Fibroblast of the conjunctiva (primary cell): ENCODE measurements at places on chromosomes 16 and 17.

DNA sequence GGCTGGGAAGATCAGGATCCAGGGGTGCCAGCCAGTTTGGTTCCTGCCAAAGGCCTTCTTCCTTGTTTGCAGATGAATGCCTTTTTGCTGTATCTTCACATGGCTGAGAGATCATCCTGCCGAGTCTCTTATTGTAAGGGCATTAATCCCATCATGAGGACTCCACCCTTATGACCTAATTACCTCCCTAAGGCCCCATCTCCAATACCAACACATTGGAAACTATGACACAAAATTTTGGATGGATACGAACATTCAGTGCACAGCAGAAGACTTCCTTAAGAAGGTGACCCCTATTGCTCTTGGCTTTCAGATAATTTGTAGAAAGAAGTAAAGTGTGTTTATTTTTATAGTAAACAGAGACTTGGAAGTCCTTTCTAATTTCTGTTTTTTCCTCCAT, 1164.7 kb upstream of the CDH8 start:
- DNase-seq, result no peak

- no peak for DNase-seq
Observed at GRCh38 chr17:77854759-77855745, 103.5 kb upstream of the TNRC6C start.

DNA sequence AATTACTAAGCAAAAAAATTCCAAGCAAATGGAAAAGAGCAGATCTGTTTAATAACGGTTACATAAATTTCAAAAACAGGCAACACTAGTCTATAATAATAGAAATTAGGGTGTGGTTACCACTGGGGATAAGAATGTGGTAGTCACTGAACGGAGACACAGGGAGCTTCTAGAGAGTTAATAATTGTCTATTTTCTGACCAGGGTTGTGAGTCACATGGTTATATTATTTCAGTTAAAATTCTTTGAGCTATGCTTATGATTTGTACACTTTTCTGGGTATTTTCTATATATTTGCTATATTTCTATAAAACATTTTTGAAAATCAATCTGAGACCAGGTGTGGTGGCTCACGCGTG, 433.9 kb upstream of the MAF start:
- DNase-seq, result no peak

DNA sequence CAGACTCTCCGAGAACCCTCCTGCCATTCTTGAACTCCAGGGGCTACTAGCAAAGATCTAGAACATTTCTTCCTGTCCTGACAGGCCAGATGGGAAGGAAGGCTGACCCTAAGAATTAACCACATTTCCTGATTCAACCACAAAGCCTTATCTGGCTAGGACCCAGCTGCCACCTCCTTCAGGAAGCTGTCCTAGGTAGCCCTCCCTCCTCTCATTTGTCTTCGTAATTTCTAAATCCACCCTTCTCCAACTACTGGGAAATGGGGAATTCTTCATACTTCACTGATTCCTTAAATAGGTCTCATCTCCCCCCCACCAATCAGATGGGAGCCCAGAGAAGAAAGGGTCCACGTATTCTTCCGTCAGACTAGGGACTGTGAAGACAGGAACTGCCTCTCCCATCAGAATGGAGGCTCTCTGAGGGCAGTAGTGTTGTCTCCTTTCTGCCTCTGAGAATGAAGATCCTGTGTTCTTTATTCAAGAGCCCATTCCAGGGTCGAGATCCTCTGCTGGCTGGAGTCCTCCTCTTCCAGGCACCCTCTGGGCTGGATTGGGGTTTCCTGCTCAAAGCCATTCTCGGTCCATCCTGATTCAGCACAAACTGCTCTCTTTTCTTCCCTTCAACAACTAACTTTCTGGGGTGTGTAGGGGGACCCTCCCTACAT, 2.1 kb downstream of the SAMD14 start:
- no peak for DNase-seq

GRCh38 chr16:16143038-16143763, 80.1 kb downstream of the ABCC6 start:
- DNase-seq, result no peak

DNA sequence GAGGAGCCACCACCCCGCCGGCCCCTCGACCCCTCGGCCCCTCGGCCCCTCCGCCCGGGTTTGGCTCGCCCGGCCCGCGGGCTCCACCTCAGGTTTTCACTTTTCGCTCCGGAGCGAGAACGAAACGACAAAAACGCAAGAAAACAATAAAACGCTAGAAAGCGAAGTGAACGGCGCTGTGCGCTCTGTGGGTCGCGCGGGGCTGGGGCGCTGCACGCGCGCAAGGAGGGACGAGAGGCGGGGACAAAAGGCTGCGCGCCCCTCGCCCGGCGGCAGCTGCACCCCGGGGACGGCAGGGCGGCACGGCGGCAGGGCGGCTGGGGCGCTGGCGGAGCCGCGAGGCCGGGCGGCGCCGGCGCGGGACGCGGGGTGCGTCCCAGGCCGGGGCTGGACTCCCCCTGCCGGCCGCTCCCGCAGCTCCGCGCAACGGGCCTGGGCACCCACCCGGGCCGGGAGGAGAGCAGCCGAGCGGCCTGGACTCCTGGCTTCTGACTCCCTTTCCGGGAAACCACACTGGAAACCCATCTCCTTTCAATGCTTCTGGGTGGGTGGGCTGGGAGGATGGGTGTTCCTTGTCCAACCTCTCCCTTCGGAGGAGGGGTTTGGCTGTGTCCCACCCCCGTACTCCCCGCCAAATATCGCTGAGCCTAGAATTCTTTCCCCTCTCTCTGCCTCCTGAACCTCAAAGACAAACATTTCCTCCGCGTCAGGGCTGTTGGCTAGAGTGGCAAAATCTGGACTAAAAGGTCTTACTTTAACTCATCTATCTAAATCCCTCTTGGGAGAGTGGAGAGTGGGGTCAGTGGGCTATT, 9.9 kb downstream of the TBX2 start:
- DNase-seq, result peak; percentile 40

GRCh38 chr16:72300892-72301291, 128.9 kb upstream of the PMFBP1 start:
- DNase-seq, result no peak

DNA sequence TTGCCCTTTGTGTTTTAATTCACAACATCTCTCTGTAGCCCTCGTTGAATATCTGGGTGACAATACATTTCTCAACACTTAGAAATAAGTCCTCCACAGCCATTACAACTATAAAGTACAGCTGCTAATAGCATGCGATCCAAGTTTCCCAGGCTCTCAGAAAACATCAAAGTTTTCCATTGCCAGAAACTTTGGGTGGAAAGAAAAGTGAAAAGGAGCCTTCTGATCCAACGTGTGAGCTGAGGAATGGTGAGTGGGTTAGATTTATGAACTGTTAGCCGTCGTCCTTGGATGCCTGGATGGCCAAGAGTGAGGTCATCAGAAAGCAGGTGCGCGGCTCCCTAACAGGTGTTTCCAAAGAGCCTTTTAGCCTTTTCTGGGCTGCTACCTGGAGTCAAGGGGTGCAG, 258.0 kb downstream of the PMP22 start:
- DNase-seq, result no peak

DNA sequence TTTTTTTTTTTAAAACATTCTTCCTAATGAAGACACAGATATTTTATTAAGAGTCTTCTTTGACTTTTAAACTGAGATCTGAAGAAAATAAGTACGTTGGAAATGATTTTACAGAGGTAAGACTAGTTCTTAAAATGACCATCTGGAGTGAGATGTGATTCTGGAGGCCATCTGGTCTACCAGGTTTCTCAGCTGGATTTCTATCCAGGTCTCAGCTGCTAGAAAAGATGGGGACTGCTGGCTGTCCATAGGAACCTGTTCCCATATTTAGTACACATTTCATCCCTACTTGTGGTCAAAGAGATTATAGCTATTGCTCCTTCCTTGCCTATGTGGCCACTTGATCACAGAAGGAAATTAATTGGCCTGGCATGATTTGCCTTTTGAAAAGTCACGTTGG, 12.2 kb downstream of the PMFBP1 start:
- DNase-seq, result no peak

- no peak for DNase-seq
Observed at GRCh38 chr17:71869293-71869692, 251.5 kb upstream of the SOX9 start.

DNA sequence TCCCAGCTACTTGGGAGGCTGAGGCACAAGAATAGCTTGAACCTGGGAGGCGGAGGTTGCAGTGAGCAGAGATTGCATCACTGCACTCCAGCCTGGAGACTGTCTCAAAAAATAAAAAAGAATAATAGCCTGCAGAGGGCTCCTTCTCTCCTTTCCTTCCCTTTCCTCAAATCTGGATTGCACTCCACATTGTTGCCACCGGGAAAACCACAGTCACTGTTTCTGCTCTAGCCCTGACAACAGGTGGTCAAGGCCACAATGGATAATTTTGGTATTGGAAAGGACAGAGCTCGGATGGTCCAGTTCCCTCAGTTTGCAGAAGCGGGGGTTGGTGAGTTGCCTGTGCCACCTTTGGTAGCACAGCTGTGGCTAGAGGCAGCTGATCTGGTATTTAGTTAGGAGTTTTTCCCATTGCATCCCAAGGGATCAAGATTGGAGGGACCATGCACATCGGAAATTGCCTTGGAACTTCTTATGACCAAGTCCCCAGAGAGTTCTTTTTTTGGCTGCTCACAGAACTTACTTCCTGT, 44.7 kb upstream of the PRSS54 start:
- no peak for DNase-seq

DNA sequence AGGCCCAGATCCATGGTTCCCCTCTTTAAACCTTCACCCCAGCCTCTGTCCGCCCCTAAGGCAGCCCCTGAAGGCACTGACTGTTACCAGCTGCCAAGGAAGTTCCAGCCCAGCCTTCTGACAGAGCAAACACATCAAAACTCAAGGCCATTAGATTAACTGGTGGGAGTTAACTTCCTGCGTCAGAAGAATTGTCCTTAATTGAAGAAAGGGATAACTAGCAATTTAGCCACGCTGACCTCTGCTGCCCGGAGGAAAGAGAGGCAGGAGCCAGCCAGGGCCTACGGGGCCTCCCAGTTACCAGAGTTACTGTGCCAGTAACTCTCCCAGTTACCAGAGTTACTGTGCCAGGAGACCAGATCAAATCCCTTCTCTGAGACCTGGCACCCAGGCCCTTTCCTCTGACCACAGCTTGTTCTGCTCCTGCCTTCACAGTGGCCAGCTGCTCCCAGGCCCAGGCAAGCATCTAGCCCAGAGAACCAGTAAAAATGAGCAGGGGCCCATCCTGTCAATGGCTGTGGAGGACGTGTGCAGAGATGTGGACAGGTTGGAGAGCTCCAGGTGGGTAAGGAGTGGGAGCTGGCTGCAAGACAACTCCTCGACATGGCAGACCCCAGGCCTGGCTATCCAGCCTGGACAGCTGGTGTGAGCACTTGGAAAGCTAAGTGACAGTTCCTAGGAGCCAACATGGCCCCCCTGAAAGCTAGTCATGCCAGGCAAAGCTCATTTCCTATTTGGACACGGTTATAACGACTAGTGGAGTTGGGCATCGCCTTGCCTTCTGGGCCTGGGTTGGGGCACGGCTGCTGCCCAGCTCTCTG, 2.8 kb upstream of the PITPNM3 start:
- DNase-seq, result no peak

DNA sequence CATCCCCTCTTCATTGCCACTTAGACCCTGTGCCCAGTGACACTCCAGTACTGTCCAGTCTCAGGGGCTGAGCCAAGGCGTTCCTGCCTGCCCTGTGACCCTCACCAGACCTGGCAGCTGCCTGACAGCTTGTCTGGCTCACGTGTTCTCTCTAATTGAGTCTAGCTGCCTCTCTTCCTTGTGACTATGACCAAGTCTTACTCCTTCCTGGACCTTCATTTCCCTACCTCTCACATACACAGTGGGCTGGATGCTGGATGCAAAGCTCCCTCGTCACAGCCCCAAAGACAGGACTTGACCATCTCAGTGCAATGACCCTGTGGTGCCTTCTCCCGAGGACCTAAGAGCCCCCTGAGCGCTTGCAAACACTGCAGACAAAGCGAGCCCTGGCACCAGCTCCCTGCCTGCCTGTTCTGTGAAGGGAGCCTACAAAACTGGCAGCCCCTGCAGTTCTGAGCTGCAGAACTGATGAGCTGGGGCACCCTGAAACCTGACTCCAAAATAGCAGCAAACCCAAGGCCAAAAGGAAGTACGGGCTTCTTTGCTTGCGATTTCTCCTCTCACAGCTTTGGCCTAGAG, 1.7 kb downstream of the DEXI start:
- no peak for DNase-seq

DNA sequence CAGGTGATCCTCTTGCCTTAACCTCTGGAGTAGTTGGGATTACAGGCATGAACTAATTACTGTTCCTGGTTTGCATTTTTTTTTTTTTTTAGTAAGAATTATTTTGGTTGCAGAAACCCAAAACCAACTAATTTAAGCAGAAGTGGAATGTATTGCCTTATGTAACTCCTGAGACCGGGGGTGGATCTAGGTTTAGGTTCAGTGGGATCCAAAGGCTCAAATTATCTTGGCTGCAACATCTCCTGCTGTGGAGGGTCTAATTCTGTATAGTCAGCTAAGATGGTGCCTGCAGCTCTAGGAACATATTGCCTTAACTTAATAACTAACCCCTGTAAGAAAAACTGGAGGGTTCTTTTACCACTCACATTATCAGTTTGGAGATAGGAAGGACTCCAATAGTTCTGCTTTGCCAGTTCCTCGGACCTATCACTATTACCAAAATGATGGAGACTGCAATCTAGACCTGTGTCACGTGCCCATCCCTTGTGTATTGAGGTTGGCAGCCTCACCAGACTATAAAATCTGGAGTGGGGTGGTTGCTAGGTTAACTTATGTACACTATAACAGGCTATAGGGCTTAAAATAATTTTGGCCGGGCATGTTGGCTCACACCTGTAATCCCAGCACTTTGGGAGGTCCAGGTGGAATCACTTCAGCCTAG, 8.5 kb downstream of the SNTB2 start:
- no peak for DNase-seq

GRCh38 chr17:35988164-35988563, 1.6 kb upstream of the CCL14 start:
- DNase-seq, result no peak

- DNase-seq, result no peak
Observed at GRCh38 chr17:73901249-73901648, 257.0 kb upstream of the SDK2 start.

- no peak for DNase-seq
Observed at GRCh38 chr17:74217888-74218287, 4.5 kb downstream of the TTYH2 start.

DNA sequence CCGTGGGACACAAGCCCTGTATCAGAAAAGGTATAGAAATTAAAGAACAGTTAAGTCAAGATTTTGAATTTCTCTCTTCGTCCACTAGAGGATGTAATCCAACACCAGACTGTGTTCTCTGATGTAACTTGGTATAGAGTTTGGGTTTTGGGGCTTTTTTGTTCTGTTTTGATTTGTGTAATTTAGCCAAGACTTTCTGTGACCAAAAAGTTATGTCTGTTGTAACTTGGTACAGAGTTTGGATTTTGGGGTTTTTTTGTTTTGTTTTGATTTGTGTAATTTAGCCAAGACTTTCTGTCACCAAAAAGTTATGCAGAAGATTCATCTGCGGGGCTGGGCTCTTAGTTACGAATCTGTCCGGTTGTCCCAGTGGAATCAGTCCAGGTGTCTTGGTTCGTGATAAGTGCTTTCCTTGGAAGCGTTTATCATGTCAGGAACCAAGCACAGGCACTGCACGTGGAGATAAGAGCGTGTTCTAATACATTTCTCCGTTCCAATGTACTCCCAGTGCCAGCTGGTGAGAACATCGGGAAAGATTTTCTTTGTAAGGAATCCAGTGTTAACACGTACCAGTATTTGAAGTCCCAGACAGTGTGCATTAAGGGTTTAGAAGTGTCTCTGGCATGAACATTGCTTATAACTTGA, 44.1 kb upstream of the SEC14L1 start:
- DNase-seq, result peak; percentile 59
